ENCODE measurements at places on chromosomes 12 and 14.

GRCh38 chr12:53603804-53604203 is 22.4 kb downstream of the ATF7 start:
- no peak for DNase-seq

GRCh38 chr12:130127532-130127911 is 34.7 kb upstream of the FZD10 start:
- no peak for DNase-seq

- no peak for DNase-seq
Observed at GRCh38 chr12:14960548-14961465, 594 bp downstream of the ARHGDIB start.

DNA sequence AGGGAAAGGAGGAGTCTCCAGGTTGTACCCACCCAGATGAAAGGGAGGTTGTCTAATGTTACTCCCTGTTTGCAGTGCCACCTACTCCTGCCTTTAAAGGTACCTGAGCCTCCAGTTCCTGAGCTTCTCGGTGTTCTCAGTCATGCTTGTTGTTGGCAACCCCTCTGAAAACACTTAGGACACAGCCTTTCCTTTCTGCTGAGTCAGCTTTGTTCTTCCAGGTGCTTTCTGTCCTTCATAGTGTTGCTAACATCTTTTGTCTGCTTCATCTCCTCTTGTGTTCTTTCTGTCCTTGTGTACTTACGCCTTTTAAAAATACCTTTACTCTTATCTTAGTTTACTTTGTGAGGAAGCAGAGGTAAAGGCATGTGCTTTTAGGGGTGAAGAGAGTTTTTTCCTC is 97.0 kb upstream of the NEDD1 start:
- DNase-seq, result no peak

DNA sequence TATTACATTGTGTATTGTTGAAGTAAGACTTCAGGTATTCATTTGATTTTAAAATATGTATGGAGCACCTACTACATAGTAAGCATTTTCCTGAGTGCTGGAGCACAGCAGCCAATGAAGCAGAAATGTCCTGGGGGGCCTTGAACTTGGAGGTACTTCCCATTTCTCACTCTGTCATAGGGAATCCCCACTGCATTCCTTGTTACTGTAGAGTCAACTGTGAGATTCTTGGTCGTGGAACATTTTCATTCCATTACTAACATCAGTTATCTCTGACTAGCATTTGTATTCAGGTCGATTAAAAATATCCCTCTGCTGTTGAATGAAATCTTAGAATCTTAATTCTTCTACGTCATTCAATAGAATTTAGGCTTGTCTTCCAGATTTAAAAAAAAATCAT is 66.7 kb downstream of the PDE3A start:
- no peak for DNase-seq

- DNase-seq, result no peak
Observed at GRCh38 chr12:105947906-105948305, 190.8 kb downstream of the NUAK1 start.

GRCh38 chr12:13581031-13581430 is 384.5 kb downstream of the EMP1 start:
- no peak for DNase-seq

GRCh38 chr12:104680070-104680469 is 223.3 kb downstream of the CHST11 start:
- no peak for DNase-seq

- DNase-seq, result no peak
Observed at GRCh38 chr12:57615637-57616036, 4.4 kb downstream of the ARHGEF25 start.

- DNase-seq, result no peak
Observed at GRCh38 chr12:118060301-118061010, 523 bp downstream of the WSB2 start.

GRCh38 chr12:7073946-7074345 is 13.4 kb downstream of the C1S start:
- no peak for DNase-seq

- DNase-seq, result no peak
Observed at GRCh38 chr12:54017027-54017788, 8.4 kb downstream of the HOXC8 start.

Measured in AG09309 (cell line).